T-helper 1 cell (primary cell): ENCODE measurements at places on chromosomes 1 and 21.

GRCh38 chr21:28798798-28799197 is 193.9 kb downstream of the LTN1 start:
- no peak for DNase-seq

DNA sequence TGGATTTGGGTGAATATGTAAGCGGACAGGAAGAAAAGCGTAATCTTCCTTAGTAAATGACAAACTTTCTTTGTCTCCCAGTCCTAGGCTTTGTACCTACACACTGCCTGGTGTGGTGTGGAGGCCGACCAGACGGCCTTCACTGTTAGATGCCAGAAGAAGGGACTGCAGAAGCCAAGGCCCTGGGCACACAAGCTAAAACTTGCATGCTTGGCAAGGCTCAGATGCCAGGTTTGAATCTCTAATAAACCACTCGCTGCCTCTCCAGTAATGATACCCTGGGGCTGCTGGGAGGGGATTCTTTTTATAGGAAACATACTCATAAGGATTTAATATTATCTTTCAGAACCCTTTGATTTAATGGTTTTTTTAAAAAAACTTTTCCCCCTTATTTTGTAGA is 263.8 kb downstream of the PTPRC start:
- DNase-seq: no peak

- DNase-seq: no peak
These were observed 842 bp downstream of the ATXN7L2 start for GRCh38 chr1:109484519-109484975.

DNA sequence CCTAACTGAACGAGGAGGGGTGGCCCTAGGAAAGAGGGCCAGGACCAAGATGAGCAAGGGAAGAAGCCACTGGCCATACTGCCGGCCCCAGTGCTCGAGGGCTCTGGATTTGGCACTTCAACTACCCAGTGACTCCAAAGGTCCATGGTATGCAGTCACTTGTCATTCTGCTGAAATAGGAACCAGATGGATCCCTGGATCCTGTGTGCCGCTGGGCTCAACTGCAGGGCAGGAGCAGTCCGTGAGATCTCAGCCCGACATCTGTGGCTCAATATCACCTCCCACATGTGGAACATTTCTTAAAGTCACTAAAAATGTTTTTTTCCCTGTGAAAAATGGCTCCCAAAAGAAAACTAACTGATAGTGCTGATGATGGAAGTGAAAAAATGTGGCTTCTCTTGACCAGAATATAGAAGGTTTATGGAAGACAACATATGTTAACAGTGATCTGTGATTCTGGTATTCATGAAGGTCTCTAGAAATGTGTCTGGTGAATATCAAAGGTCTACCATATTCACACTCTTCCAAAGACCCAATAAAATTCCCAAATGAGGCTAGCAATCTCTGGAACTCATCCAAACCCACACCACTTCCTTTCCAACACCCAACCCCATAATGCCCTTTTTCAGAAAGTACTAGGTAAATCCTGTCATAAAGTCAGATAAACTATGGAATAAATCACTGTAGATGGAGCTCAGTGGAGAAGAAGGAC is 24.1 kb downstream of the PAFAH2 start:
- no peak for DNase-seq

DNA sequence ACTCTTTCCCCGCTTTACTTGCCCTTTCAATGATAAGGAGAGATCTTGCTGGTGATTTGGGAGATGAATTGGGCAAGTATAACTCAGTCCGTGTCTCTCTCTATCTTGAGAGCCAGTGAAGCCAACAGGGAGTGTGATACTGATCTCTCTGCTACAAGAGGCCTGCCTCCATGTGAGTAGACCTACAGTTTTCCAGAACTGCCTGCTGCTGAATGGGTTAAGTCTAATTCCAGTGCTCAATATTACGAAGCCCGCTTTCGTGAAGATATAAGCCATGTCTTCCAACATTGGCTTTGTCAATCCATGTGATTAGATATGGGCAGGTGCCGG is 92.6 kb downstream of the ADCY10 start:
- no peak for DNase-seq

GRCh38 chr1:48820491-48820890 is 43.8 kb upstream of the BEND5 start:
- DNase-seq: no peak

DNA sequence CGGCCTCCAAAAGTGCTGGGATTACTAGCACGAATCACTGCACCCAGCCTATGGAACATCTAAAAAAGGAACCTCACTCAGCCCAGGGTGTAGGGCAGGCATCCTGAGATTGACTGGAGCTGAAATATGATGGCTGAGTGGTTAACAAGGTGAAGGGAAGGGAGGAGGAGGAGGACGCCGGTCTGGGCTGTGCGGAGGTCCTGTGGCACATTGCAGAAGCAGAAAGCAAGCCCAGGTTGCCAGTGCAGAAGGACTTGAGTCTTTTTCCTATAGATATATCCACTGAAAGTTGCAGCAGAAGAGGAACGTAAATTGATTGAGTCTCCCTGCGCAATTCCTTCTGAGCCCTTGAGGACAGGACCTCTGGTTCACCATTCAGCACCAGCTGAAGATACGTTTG is 1.5 kb upstream of the KIF17 start:
- no peak for DNase-seq

- DNase-seq: no peak
These were observed 233.4 kb downstream of the DSCAM start for GRCh38 chr21:40613546-40614030.

- no peak for DNase-seq
These were observed 1.8 kb upstream of the KRTAP10-12 start for GRCh38 chr21:44695184-44695583.

DNA sequence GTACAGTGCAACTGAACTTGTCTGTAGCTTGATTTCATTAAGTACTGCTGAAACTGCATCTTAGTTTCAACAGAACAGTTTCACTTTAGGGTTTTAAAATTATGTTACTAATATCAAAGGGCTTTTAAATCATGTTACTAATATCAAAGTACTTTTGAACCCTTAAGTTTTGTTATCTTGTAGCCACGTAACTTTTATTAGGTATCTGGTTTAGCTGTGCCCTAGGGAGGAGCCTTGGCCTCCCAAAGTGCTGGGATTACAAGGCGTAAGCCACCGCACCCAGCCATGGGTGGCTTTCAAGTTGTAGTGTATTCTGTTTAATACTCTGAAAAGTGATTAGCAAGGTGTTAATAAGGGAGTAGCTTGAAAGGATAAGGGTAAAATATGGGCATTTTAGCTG is 2.0 kb downstream of the KDM4A start:
- DNase-seq: no peak

GRCh38 chr21:37199057-37199924 is 67.8 kb downstream of the VPS26C start:
- DNase-seq: no peak

GRCh38 chr1:160261893-160262794 is at the start of gene DCAF8:
DCAF8 (minus strand) TSS chr1:160262549; CDS start chr1:160244008, 18,541 bp downstream.
- DNase-seq: peak; percentile 96

- DNase-seq: no peak
These were observed 59.7 kb downstream of the MT1HL1 start for GRCh38 chr1:236944556-236944955.

GRCh38 chr1:98196012-98196411 is 275.2 kb upstream of the DPYD start:
- DNase-seq: no peak

DNA sequence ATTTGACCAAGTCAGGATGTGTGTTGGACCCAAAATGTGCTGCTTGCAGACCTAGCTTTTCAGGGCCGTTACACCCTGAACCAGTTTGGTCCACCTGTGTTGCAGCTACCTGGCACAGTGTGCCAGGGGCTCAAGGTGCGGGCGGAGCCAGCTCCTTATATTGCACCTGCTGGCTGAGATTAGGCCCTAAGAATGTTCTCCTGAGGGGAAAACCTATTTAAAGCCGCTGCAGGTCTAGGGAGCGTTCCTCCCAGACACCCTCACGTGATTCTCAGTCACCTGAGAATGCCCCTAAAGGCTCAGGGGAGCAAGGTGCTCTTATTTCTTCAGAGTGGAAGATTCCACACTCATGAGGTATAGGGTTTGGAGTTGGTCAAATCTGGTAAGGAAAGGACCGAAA is 12.0 kb downstream of the GSTM3 start:
- no peak for DNase-seq

DNA sequence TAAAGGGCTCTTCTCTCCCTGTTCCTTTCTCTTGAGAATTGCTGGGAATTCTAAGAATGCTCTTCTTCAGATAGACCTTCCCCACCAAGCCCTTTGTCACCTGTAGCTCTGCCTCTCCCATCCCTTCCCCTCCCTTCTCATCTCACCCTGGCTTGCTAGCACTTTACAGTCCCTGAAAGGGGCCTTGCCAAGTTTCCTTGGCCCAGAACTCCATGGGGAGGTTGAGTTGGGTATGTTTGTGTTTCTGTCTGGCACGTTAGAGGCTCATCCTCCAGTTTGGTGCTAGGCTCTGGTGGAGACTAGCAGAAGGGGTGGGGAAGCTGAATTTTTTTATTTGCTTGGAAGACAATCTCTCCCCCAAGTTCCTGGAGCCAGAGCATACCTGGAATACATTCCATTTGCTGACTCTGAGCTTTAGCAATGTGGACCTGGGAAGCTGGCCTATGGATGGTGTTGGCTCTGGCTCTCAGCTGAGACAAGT is 4.9 kb downstream of the CGN start:
- no peak for DNase-seq

- DNase-seq: no peak
These were observed 102.4 kb upstream of the OR4F16 start for GRCh38 chr1:788835-789234.

- no peak for DNase-seq
These were observed 62.3 kb downstream of the DAB1 start for GRCh38 chr1:57361516-57361915.

GRCh38 chr21:46557919-46558392 is 46.9 kb downstream of the S100B start:
- DNase-seq: no peak

DNA sequence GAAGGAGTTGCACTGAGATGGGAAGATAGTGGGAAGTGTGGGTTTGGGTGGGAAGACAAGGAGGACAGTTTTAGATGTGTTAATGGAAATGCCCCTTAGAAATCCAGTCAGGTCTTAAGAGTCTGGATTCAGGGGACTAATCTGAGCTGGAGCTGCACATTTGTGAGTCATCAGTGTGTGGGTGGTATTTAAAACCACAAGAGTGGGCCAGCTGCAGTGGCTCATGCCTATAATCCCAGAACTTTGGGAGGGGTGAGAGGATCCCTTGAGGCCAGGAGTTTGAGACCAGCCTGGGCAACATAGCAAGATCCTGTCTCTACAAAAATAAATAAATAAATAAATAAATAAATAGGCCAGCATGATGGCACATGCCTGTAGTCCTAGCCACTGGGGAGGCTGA is 40.9 kb upstream of the SLC6A9 start:
- DNase-seq: no peak

- DNase-seq: no peak
These were observed 44.4 kb downstream of the PTPN14 start for GRCh38 chr1:214506972-214507431.

- DNase-seq: no peak
These were observed 360.2 kb upstream of the BRINP3 start for GRCh38 chr1:190837888-190838287.

GRCh38 chr1:109783436-109783835 is 19.7 kb upstream of the EPS8L3 start:
- DNase-seq: no peak

DNA sequence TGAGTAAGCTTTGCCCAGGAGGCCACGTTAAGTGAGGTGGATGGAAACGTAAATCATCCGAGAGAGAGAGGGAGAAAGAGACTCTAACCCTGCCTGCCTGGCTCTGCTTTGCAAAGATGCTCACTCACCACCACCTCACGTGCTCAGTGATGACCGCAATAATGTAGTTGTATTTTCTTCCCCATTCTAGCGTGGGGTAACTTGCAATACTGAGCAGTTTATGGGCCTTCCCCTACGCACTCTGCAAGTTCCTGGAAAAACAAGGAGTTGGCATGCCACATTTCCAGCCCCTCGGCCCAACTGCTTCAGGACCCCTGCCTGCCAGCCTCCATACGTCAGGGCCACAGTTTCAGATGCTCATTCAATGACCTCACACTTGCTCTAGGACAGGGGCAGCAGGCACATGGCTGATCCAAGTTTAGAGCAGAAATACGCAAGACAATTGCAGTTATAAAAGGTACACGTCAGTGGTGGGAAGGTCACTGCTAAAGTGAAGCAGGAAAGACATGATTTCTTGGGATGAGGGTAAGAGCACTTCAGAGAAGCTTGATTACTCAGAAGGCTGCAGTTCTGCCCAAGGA is 112.5 kb upstream of the RAB4A start:
- DNase-seq: no peak

GRCh38 chr1:65393347-65393746 is 27.1 kb upstream of the LEPR start:
- no peak for DNase-seq

GRCh38 chr1:150574260-150575071 is 4.9 kb downstream of the MCL1 start:
- no peak for DNase-seq

GRCh38 chr1:183983371-183984105 is 54.0 kb downstream of the COLGALT2 start:
- no peak for DNase-seq

- no peak for DNase-seq
These were observed 77.1 kb upstream of the SCCPDH start for GRCh38 chr1:246647113-246647512.

DNA sequence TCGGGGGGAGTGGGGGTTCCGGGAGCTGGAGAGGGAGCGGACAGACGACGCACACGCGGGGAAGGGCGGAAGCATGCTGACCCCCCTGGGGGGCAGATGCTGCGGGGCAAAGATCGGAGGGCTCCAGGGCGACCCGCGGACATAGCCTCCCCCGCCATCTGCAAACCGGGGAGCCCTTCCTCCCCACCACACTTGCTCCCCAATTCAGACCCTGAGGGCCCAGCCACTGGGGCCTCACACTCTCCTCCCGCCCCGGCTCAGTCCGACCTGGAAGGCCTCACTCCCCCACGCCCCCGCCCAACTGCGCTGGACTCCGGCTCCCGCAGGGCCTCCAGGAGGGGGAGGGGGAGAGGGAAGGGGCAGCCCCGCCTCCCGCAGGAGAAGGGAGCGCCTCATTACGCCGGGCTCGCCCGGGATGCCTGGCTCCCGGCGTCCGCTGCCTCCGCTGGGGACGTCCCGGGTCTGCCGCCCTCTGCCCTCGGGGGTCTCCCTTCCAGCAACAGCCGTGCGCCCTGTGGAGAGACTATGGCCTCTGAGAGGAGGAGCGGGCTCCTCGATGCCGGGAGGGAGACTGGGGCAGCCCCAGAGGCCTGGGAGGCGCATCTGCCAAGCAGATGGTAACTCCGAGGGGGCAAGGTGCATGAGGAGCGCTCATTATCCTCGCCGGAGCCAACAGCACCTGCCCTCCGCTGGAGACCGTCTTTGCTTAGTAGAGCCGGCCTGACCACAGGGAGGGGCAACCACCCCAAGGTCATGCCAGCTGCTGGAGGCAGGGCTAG is 636 bp upstream of the CAMK2N1 start:
- no peak for DNase-seq

- no peak for DNase-seq
These were observed 41.8 kb downstream of the ZNF281 start for GRCh38 chr1:200367841-200368534.

GRCh38 chr1:109027841-109028240 is 14.1 kb downstream of the WDR47 start:
- DNase-seq: no peak

DNA sequence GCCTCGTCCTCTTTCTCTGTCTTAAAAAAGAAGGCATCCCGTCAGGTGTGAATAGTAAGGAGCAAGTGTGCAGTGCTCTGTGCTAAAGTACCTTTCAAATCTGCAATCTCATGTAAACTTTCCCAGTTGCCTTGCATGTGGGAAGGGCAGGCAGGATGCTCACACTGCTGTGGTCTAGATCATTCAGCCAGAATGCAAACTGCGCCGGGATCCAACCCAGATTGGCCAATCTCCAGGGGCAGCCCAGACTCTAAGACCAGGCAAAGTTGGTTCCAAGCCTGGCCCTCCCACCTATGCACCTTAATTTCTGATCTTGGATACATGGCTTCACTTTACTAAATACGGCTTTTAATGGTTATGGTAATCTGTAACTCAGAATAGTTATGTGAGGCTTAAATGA is 3.2 kb upstream of the MAP1LC3C start:
- no peak for DNase-seq
